ENCODE measurements at places on chromosomes 3 and 15.

DNA sequence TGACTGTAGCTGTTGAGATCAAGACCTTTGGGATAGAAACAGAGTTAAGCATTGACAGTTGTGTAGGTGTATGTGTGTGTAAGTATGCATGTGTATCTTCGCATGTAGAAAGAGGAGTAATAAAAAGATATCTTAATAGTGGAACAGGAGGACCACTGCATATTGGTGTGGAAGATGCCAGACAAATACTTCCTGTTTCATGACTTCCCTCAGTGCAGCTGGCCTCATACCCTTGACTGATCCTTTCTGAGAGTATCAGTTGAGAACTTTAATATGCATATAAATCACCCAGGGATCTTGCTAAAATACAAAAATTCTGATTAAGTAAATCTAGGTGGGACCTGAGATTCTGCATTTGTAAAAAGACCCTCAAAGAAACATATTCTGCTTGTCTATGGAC is 8.5 kb upstream of the ZBED2 start:
- DNase-seq: no peak

DNA sequence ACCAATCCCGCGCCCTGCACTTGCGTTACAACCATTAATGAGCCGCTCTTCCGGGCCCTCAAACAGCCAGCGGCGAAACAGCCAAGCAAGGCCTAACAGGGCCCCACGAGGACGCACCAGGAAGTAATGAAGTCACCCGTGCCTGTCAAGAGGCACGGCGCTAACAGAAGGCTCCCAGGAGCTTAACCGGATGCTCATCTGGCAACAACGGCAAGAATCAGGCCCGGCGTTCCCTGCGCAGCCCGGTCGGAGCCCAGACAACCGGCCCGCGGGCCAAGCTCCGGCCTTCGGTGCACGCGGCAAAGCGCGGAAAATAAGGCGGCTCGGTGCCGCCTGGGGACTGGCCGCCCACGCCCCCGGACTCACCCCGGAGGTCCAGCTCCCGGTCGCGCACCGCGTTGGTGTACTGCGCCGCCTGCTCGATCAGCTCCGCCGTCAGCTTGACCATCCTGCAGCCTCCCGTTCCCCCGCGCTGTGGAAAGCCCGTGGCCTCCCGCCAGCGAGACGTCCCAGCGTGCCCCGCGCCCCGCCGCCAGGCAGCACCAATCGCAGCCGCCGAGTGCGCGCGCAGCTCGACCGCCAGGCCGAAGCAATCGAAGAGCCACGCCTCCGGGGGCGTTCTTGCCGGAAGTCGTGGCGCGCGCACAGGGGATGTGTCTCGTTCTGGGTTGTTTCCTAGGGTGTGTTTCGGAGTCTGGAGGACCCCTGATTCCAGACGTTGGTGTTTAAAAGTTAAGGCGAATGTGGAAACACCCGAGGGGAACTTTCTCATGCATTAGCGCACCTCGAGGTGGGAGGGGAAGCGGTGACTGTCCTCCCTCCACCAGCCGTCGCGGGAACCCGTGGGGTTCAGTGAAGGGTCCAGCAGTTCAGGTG is at the start of gene SNRPA1:
Gene SNRPA1, minus strand, starts transcription at position 518 of the 876 bp plus-strand sequence. Its CDS starts 70 bp downstream, at position 448.
- peak; percentile 81 for DNase-seq

DNA sequence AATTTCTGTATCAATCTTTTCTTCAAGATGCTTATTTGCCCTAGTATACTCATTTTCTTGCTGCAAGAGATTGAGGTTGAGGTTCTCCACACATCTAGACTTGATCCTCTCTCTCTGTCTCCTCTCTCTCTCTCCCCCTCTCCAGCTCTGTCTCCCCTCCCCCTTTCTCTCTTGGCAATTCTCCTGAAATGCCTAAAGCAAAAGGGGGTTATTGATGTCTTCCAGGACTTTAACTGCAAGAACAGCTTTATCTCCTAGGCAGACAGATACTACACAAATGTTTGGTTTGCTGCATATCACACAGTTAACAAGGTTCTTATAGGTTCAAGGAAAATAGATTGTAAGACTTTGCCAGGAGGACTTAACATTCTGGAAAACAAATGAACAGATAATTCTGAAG is 52.1 kb downstream of the TMEM212 start:
- no peak for DNase-seq

DNA sequence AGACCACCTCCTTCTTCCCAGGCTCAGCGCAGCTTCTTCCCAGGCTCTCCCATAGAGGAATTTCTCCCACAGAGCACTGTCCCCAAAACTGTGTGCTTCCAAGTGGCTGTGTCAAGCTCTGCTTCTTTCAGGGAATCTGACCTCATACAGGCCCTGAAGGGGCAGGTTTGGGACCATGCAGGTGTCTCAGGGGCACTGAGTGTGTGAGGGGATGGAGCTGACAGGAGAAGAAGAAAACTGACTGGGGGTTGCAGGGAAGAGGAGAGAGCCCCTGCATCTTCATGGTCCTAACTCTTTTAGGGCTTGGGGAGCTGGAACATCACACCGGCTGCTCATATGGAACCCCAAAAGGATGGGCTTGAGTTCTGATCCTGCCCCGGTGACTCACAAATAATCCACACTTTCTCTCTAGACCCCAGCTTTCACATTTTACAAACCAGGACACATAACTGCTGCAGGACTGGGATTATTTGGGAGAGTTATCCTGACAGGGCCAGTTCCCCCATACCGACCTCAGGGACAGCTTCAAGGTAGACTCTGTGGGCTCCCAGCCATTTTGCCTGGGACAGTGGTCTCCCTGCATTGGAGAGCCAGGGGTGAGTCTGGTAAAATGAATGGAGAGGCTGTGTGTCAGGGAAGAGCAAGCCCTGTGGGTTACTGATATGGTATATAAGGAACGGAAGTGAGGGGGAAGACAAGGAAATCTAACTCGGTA is 316.1 kb downstream of the TLE3 start:
- no peak for DNase-seq

DNA sequence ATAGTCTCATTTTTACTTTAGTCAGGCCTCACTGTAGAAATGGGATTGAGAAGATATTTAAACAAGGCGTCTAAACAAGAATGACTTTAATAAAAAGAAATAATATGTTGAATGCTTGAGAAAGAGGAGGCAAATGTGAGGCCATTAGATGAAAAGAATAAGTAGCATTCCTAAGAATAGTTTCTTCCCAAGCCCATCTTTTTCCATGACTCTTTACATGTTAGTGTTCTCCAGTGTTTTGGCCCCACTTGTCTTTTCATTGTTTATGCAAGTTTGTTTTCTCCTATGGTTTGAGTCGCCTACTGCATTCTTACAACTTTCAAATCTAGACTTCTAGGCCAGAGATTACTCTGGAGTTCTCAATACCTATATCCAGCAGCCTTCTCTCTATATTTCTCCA is 39.0 kb downstream of the TSC22D2 start:
- DNase-seq: no peak

GRCh38 chr15:38145651-38146111 is 107.0 kb upstream of the SPRED1 start:
- DNase-seq: no peak

DNA sequence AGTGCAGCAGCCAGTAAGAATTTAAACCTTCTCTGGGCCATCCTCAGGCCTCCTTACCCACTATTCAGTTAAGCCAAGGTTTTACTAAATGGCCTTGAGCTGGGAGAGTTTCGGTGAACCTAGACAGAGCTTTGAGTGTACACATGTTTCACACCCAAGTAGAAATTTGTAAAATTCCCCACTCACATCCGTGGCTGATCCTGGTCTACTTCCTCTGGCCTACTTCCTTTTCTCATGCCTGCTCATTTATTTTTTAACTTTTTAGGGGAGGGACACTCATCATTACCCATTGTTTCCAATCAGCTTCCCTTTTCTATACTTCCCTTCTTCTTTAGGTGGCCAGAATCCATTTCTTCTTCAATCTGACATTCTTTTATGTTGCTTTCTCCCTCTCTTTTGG is 7.6 kb downstream of the CX3CR1 start:
- no peak for DNase-seq

DNA sequence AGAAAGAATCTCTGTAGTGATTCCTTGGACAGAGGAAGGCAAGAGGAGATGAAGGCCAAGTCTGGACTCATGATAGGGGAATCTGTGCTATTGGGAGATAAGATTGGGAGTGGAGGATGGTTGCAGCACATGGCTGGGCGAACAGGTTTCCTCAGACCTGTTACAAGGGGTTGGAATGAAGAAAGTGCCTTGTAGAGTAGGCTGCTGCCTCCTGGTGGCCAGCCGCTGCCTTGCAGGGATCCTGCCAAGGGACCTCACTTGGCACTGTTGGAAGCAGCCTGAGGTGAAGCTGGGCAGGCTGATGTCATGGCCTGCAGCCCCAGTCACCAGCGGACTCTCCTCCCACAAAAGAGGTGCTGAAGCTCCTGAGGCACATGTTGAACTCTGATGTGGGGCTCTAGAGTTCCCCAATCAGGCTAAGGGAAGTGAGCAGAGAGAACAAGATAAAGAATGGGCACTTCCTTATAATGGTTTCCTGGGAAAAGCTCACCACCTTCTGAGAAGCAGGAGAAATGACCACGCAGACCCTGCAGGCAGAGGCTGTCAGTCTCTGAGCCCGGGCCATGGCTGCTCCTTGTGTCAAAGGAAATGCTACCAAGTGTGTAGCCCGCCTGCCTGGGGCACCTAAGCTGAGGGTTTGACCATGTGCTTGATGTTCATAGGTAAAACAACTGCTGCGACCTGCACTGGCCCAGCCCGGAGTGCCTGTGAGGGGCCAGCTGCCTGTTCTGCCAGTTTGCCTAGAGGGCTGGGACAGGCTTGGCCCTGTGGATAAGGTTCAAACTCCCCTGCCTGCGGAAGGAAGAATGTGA is 1.6 kb upstream of the TEX264 start:
- peak; percentile 55 for DNase-seq

- no peak for DNase-seq
Observed at GRCh38 chr3:47573190-47574172, 5.2 kb downstream of the CSPG5 start.

DNA sequence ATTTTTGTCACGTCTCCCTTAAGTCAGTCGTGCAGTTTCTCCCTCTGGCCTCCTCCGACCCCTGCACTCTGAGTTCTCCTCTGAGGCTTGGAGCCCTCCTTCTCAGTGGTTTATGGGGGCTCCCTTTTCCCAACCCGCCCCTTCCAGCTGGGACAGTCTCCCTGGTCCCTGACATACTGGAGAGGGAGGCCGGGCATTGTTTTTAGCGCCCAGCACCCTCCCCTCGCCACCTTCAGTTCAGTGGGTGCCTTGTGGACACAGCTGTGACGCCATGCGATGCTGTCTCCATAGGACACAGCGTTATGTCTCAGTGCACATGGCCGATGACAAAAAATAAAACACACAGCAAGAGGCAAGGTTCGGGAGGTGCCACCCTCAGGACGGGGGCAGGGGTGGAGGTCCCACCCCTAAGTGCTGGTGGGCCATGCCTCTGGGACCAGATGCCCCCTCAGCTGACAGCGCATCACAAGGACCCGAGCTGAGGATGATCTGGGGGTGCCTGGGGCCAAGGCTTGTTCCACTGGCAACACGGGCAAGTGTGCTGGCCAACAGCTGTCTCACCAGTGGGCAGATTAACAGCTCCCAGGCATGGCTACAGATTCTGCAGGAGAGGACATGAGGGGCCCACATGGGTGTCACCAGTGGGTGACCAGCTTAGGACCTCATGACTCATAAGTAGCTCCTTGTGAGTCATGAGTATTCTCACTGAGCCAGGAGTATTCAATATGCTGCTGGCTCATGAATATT is 81.6 kb downstream of the PLXNA1 start:
- DNase-seq: no peak

GRCh38 chr3:183324083-183324482 is 71.0 kb downstream of the B3GNT5 start:
- DNase-seq: no peak

DNA sequence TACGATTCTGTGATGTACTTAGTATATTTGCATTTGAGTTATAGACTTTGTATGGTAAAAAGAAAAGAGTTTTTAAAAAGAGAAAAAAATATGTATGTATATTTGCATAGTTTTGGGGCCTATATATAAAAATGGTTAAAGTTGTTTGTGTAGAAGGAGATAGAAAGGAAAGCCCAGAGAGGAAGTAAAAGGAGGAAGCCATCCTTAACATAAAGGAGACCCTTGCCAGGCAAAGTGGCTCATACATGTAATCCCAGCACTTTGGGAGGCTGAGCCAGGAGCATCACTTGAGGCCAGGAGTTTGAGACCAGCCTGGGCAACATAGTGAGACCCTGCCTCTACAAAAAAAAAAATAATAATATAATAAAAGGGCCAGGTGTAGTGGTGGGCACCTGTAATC is 8.4 kb downstream of the SNAP23 start:
- DNase-seq: no peak

- no peak for DNase-seq
Observed at GRCh38 chr3:56800832-56801661, 702 bp downstream of the ARHGEF3 start.

GRCh38 chr15:66749841-66750575 is 48.0 kb downstream of the SMAD6 start:
- no peak for DNase-seq

DNA sequence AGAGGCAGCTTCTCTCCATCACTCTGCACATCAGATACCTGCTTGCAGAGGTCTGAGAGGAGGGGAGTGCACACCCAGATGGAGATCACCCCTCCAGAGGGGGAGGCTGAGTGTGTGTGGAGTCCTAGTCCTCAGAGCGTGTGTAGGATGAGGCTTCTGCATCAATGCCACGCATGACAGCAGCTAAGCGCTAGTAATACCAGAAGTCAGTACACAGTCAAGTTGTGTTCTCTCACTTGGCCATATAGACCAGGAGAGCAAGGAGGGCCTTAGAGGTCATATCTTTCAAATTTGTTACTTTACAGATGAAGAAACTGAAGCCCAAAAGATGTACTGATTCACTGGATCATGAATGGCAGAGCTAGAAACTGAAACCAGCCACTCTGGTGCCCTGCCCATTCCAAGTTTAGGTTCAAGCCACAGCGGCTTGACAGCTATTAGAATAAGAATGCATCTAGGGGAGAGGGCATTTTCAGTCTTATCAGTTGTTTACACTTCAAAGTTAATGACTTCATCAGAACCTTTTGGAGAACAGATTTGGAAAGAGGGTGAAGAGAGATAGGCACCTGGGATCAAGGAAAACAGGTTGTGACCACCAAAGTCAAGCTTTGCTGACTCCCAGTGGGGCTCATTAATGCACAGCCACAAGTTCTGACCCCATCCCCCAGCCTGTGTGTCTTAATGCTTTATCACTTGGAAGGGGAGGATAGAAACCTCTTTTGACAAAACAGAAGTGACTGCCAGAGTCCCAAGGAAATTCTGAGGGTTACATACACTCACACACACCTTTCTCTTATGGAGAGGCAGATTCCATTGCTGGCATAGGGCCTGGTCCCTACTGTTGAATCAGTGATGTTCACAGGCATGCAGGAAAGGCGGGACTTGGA is 310.3 kb downstream of the CHST2 start:
- DNase-seq: no peak

DNA sequence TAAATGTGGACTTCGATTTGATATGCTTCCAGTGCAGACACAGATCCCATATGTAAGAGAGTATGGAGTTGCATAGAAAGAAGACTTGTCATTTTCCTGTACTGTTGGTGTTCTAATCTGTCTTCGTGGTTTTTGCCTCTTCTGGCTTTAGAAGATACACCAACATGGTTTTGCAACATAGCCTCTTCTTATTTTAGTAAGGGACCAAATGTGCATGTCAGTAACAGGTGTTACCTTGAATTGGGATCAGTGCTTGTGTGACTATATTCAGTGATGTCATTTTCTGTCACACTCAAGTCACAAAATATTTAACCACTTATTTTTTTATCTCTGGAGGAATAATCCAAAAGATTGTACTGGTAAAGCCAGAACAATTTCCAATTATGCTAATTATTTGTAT is 140.4 kb downstream of the SNRPN start:
- no peak for DNase-seq
